ENCODE measurements at places on chromosomes 4 and X.

DNA sequence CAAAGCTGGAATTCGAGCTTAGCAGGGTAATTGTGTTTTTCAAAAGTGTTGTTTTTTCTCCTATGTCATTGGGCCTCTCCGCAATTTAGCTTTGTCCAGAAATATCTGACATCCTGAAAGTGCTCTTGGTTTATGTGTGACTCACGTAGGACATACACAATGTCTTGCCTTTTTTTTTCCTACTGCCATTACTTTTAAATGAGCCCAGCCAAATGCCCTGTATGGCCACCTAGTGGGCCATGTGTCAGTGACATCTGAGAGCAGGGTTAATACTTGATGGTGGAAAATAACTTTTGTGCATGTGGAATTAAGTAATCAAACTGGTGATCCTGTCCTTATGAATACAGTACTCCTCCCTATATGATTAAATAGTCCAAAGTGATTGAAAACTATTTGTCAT, 1411.1 kb upstream of the TENM3 start:
- DNase-seq = no peak

- DNase-seq = no peak
These were observed 117.4 kb upstream of the MAB21L2 start for GRCh38 chr4:150464523-150464922.

DNA sequence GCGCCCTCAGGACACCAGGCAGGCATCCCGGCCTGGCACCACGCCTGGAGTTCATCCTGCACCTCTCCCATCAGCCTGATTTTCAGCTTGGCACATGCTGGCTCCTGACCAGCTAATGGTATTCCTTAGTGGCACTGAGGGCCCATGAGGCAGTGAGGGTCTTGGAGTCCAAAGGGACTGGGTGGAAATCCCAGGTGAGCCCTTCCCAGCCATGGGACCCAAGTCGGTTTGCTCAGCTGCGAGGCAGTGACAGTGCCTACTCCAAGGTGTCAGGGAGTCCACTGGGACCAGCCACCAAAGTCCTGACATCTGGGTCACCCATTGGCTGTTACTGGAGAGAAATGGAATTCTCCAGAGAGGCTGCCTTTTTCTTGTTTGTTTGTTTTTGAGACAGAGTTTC, 4.9 kb downstream of the SSR4 start:
- DNase-seq = no peak

GRCh38 chr4:135281230-135281629, 1079.6 kb upstream of the PABPC4L start:
- no peak for DNase-seq

DNA sequence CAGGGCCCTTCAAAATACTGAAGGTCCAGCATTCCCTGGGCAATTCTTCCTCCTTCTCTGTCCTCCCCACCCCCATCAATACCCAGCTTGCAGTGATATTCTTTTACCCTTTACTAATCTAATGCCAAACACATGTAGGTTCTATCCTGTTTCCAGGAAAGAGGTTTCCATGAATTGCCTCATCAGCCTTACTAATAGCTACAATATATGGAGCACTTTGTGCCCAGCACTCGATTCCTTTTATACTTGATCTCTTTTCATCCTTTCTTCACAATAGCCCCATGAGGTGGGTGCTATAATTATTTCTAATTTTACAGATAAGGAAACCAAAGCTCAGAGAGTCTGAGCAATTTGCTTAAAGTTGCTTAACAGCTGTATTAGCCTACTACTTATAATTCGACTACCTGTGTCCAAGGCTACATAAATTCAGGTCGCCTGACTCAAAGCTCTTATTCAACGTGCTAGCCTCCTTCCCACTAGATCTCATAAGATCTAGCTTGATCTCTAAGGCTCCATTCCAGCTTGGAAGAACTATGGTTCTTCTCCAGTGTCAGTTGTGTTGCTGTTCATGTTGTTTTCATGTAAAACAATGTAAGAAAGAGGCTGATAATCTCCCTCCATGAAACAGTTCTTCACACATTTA, 229.6 kb upstream of the PGRMC2 start:
- no peak for DNase-seq

- DNase-seq = no peak
These were observed 2.1 kb upstream of the STAP1 start for GRCh38 chr4:67556436-67556835.
